Mesenchymal stem cell (in vitro differentiated cells and primary cell): ENCODE measurements at places on chromosomes 2 and 18.

GRCh38 chr2:31987454-31988220, 23.2 kb downstream of the MEMO1 start:
- DNase-seq = peak; percentile 48

GRCh38 chr2:38182492-38183003, 106.6 kb upstream of the CYP1B1 start:
- no peak for DNase-seq

- DNase-seq = peak; percentile 62
Observed at GRCh38 chr2:32627441-32627813, 423 bp upstream of the TTC27 start.

- no peak for DNase-seq
Observed at GRCh38 chr2:98701230-98701629, 29.7 kb downstream of the MGAT4A start.

- peak; percentile 13 for DNase-seq
Observed at GRCh38 chr2:141496810-141497209, 634.0 kb downstream of the LRP1B start.

- DNase-seq = no peak
Observed at GRCh38 chr2:74571058-74571457, 16.5 kb downstream of the DOK1 start.

DNA sequence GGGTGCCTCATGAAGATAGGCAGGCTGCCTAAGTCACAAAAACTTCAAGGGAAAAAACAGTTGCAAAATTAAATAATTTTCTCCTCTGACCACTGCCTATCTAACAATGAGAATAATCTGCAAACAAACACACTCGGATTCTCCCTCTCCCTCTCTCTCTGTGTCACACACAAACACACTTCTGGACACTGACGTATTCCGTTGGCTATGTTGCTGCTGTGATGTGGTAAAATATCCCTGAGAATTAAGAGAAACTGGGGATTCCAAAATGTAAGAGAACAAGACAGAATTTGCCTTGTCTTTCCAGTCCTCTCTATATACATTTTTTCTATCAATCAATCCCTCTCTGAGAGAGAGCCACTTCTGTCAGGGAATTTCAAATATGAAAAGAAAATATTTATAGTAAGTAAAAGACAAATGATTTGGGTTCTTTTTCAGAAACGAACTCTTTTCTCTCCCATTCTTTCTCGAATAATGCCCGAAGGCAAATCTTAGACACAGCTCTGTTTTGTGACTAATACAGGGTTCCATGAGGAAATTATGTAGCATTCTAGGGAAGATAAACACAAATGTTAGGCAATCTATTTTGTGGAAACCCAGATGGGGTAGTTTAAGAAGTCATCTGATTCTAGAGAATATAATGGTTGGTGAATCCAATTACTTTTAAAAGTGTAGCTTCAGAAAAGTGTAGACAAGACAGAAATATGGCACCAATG, 310.3 kb upstream of the CYP26B1 start:
- DNase-seq = peak; percentile 63

DNA sequence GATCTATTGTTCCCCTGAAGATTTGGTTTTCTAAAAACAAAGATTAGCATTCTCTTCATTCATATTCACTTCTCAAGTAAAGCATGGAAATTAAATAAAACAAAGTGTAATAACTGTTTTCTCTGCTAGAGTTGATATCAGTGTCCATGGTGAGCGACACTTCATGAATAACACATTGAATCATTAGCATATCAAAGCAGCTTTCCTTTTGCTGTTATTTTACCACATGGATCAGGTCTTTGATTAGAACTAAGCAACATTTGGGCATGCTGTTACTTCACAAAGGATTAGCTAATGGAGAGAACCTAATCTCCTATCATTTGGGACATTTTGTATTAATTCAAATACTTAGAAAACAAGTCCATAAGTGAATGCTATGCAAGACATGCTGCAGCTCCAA, 368.8 kb upstream of the CDH19 start:
- no peak for DNase-seq

- DNase-seq = no peak
Observed at GRCh38 chr2:8632755-8633154, 49.1 kb upstream of the ID2 start.

DNA sequence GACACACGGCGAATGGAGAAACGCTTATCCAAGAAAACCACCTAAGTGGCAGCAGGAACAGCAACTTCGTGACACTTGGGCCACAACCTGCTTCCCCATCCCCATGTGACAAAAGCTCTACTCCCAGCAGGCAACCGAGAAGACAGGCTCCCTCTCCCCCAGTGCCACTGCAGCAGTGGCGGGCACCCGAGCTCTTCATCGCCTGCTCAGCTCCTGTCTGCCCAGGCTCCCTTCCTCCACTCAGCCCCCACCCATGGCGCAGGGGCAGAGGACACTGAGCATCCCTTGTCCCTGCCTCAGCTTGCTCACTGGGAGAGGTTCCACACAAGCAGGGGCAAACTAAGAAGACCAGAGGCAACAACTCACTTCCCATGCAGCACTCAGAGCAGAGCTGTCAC, 22.9 kb downstream of the SLC66A2 start:
- no peak for DNase-seq

GRCh38 chr2:159124931-159125467, 156.6 kb downstream of the TANC1 start:
- no peak for DNase-seq

GRCh38 chr2:98909317-98910211, 26.5 kb downstream of the CRACDL start:
- DNase-seq = peak; percentile 70

DNA sequence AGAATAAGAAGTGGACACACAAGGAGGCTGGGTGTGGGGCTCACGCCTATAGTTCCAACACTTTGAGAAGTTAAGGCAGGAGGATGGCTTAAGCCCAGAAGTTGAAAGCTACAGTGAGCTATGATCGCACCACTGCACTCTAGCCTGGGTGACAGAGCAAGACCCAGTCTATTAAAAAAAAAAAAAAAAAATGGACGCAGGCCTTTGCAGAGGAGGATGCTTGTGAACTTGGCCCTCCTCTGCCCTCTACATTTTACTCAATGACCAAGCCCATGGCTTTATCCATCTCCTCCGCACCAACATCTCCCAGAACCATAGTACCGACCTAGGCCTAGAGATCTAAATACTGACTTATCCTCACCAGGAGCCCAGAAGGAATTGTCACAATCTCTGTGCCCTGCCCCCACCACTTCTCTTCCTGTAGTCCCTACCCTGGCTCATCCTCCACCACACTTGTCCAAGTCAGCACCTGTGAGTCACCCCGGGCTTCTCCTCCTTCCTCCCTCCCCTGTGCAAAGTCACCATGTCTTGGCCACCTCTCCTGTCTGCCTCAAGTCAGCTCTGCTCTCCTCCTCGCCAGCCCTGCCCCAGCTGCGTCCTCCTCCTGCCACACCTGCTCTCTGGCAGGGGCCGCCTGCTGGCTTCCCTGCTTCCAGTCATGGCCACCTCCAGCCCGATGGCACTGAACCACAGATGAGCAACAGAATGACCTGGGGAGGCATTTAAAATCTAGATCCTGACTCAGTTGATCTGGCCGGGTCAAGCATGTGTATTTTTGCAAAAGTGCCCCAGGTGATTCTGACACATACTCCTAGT, 35.8 kb upstream of the ASPRV1 start:
- DNase-seq = peak; percentile 28

DNA sequence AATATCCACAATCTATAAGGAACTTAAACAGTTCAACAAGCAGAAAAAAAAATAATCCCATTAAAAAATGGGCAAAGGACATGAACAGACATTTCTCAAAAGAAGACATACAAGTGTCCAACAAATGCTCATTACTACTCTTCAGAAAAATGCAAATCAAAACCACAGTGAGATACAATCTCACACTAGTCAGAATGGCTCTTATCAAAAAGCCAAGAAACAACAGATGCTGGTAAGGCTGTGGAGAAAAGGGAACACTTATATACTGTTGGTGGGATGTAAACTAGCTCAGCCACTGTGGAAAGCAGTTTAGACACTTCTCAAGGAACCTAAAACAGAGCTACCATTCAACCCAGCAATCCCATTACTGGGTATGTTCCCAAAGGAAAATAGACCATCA, 7.2 kb upstream of the CRYGB start:
- no peak for DNase-seq

GRCh38 chr2:200399046-200399445, 92.6 kb downstream of the SPATS2L start:
- DNase-seq = peak; percentile 48

DNA sequence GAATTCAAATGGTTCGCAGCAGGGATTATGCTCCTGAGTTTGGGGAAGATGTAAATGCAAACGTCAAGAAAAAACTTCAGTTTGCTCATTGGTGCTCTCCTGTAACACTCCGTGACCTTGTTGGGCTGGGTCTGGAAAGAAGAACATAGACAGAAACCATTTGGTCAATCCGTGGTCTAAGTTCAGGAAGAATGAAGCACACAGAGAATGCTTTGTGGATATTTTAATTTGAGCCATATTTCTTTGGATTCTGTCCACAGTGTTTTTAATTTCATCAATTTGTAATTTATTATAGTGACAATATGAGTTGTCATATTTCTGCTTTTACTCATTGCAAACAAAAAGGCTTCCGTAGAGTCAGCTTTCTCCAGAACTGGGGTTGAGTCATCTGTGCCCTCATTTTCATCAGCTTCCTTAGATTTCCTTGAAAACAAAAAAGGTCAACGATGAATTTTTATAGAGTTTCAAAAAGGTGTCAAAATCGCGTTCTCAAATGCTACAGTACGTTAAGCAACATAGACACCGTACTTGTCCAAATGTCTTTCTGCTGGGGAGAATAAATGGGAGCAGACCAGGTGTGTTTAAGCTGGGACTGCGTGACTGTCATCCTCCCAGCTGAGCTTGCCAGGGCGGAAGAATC, 606.4 kb downstream of the RNF144A start:
- DNase-seq = no peak

- no peak for DNase-seq
Observed at GRCh38 chr18:25659541-25659940, 307.6 kb upstream of the ZNF521 start.

- DNase-seq = no peak
Observed at GRCh38 chr18:58370038-58370580, 258.8 kb downstream of the ALPK2 start.

- no peak for DNase-seq
Observed at GRCh38 chr2:158305501-158305900, 151.1 kb downstream of the CCDC148 start.

DNA sequence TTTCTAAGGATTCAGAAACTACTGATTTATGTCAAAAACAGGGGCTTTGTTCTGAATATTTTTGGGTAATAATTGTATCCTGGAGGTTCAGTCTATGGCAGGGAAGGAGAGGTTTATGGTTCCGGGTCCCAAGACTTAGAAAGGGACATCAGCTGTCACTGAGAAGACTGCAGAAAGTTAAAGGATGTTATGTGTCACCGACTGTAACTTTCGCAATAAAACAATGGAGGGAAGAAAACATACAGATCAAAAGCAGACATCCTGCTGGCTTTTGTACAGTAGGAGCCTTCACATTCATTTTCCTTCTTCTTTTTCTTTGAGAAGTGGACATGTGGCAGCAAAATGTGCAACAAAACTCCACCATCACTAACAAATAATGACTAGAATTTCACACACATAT, 900.7 kb upstream of the SOX11 start:
- DNase-seq = no peak

DNA sequence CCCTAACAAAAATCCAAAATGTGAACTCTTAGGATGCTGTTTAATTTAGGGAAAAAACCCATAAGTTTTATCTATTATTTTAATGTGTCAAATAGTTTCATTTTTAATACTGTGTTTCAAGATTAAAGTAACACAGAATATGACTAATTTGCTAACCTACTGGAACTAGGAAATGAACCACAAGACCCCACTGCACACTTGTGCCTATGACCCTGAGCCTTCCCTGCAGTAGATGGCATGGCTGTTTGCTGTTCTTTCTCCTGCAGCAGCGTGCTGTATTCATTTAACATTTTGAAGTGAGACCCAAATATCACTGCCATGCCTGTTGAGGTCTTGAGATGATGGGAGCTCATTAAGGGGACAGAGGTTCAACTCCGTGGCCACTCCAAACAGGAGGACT, 565.2 kb upstream of the NRP2 start:
- no peak for DNase-seq

GRCh38 chr2:40559175-40559574, 107.3 kb upstream of the SLC8A1 start:
- no peak for DNase-seq

DNA sequence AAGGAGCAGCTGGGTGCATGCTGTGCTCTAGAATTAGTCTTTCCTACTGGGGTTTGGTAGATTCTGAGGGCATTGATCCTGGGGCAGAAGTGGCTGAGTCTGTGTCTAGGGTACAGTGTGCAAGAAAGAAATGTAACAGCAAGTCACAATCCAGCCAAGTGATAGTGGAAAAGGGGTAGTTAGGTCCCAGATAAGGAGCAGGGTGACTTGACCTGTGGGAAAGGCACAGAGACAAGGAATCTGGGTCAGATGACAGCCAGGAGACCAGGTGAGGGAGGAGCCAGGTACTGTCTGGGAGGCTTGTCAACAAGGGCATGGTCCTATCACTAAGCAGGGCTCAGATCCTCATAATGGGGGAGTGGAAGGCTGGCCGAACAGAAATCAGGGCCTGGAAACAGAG, 8.1 kb downstream of the IL37 start:
- DNase-seq = no peak
